ENCODE measurements at places on chromosomes 5 and 9. TPM values are rescaled to one million over a fixed set of nuclear protein-coding genes. Genes with fewer than 3 reads are reported as not detected.

SEC61B gene
- 106 TPM for total RNA-seq

TAF7 gene
- 62.1 TPM for total RNA-seq

GARIN3 gene
- not detected for total RNA-seq

UAP1L1 gene
- total RNA-seq = 20.7 TPM

CFAP90 gene
- total RNA-seq = not detected

STKLD1 gene
- total RNA-seq = 0.57 TPM

F2RL2 gene
- total RNA-seq = 0.80 TPM

SLC34A1 gene
- total RNA-seq = not detected

ARSI gene
- total RNA-seq = not detected

CCL28 gene
- total RNA-seq = 2.4 TPM

MORN5 gene
- not detected for total RNA-seq

BNC2 gene
- total RNA-seq = 39.6 TPM

MARCHF6 gene
- 72.6 TPM for total RNA-seq

Measured in thoracic aorta endothelial cell (primary cell).